ENCODE measurements at places on chromosomes 5 and 9. TPM values are rescaled to one million over a fixed set of nuclear protein-coding genes. Genes with fewer than 3 reads are reported as not detected.

The SNX30 gene
- 7.2 TPM for total RNA-seq

DNA sequence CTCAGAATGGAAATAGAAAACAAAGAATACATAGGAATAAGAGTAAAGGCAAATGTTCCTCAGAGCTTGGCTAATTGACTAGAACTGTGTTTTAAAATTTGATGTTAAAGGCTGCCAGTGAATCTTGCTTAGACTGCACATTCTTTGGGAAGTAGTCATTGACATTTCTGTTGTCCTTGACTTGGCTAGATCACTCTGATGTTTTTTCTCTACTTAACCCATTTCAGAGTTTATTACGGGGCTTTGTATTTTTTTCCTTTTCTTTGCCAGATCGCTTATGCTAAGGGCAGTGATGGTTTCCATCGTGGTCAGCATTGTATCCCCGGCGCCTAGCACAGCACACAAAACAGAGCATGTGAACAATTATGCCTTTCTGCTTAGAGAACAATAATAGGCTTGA lies 1126.7 kb upstream of the CDH9 start:
- no peak for ATAC-seq

GRCh38 chr9:34715639-34716215 lies 5.8 kb upstream of the CCL21 start:
- no peak for ATAC-seq

The FOXD4L6 gene
- not detected for total RNA-seq

DNA sequence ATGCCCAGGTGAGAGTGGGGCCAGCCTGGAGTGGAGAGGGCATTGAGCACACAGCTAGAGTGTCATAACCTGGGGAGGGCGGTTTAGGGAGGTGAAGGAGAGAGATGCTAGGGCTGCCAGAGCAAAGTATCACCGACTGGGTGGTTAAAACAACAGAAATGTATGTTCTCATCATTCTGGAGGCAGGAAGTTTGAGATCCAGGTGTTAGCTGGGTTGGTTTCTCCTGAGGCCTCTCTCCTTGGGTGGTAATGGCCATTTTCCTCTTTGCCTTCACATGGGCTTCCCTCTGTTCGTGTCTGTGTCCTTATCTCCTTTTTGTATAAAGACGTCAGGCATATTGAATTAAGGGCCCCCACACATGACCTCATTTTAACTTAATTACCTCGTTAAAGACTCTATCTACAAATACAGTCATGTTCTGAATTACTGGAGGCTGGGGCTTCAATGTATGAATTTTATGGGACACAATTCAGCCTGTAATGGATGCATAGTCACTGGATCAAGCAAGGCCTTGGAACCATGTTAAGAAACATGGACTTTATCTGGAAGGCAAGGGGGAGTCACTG lies 118.6 kb upstream of the IL12B start:
- ATAC-seq, result no peak

GRCh38 chr5:20359377-20359776 lies 371.4 kb upstream of the CDH18 start:
- no peak for ATAC-seq

The ASPN gene
- not detected for total RNA-seq

DNA sequence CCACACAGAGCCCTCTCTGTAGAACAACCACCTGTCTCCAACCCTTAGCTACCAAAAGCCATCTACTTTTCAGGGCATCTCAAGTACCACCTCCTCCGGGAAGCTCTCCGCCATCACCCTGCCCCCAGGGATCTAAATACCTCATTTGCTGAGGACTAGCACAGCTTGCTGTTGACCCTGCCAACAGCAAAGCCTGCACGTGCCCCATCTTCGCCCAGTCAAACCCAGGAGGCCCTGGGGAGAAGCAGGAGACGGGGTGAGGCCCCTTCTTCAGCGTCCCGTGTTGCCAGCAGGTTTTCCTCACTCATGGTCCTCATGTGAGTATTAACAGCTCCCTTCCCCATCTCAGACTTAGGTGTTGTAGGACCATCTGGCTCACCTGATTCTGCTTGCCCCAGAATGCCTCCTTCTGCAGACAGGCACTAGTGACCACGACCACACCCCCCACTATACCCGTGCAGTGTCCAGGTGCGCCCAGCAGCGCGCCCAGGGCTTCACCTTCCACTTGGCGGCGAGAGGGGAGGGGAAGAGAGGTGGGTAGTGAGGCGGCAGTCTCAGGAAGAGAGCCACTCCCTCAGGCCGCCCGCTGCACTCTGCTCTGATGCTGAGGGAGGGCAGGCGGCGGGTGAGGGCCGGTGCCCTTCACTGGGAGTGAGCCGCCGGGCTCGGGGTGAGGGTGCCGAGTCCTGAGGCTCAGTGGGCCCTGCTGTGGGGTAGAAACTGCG lies 11.1 kb downstream of the VAV2 start:
- ATAC-seq, result no peak

GRCh38 chr9:37157726-37158377 lies 37.5 kb downstream of the ZCCHC7 start:
- no peak for ATAC-seq

The CDX1 gene
- total RNA-seq, result not detected

The BTNL8 gene
- not detected for total RNA-seq

- ATAC-seq, result no peak
Observed at GRCh38 chr5:141427783-141428426, 2.4 kb upstream of the PCDHGA12 start.

DNA sequence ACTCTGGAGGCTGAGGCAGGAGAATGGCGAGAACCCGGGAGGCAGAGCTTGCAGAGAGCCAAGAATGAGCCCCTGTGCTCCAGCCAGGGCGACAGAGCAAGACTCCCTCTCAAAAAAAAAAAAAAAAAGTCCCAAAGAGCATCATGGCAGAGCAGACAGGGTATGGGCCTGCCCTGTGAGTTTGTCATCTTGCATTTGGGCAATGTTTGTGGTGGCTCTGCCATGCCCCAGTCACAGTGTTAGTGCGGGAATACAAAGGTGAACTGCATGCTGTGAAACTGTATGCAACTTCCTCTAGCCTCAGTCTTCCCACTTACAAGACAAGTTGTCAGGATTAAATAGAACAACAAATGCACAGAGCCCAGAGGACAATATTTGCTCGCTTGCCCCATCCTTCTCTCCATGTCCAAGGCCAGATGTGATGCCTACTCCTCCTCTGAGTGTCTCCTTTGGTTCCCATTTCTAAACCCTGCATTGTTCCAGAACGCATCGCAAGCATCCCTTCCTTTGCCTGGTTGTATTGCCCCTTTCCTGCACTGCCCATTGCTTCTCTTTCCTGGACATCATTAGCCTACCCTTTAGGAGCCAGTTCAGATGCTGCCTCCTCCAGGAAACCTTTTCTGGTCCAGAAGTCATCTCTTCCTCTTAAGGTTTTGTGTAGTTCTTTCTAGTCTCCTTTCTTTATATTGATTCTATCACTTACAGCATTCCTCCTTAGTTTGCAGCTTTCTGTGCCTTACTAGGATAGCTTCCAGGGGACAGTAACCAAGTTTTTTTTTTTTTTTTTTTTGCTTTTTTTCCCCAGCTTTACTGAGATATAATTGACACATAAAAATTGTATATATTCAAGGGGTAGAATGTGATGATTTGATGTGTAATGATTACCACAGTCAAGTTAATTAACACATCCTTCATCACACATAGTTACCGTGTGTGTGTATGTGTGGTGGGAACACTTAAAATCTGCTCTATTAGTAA lies 69.0 kb upstream of the TNFAIP8 start:
- peak; percentile 39 for ATAC-seq

The ANKRD34B gene
- total RNA-seq, result not detected

The CATSPER3 gene
- 0.50 TPM for total RNA-seq

DNA sequence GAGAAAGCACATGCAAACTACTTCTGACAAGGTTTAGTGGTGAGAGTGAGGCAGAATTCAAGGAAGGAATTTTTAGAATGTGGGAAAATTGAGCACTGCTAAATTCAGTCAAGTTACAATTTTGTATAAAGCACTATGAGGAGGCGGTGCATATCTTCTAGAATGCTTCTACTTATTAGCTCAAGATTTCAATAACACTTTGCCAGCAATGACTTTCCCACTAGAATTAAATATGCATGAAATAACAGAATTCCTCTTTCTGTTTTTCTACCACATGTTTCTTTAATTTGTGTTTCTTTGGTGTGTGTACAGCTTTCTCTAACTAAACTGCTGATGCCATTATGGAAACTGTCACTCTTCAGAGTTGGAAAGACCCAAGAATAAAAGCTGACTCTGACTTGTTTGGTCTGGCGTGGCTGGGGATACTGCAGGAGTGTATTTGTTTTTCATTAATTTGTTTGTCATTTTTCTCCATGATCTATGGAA lies 163.5 kb downstream of the ARSB start:
- ATAC-seq, result no peak

The INSYN2B gene
- not detected for total RNA-seq

DNA sequence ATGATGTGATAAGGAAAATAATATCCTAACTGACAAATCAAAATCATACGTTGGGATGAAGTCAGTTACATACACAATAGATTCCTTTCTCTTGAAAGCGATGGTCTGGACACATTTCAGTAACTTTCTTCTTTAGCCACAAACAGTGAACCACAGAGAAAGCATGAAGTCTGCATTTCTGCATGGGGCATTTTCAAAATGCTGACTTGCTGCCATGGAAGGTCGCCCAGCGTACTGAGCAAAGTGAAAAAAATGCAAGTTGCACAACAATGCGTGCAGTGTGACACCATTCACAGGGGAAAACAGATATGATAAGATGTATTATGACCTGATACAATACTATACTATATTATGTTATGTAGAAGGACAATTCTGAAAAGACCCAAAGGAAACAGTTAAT lies 146.3 kb downstream of the SNX18 start:
- ATAC-seq, result no peak

- peak; percentile 71 for ATAC-seq
Observed at GRCh38 chr9:19156026-19156474, 28.8 kb upstream of the PLIN2 start.

DNA sequence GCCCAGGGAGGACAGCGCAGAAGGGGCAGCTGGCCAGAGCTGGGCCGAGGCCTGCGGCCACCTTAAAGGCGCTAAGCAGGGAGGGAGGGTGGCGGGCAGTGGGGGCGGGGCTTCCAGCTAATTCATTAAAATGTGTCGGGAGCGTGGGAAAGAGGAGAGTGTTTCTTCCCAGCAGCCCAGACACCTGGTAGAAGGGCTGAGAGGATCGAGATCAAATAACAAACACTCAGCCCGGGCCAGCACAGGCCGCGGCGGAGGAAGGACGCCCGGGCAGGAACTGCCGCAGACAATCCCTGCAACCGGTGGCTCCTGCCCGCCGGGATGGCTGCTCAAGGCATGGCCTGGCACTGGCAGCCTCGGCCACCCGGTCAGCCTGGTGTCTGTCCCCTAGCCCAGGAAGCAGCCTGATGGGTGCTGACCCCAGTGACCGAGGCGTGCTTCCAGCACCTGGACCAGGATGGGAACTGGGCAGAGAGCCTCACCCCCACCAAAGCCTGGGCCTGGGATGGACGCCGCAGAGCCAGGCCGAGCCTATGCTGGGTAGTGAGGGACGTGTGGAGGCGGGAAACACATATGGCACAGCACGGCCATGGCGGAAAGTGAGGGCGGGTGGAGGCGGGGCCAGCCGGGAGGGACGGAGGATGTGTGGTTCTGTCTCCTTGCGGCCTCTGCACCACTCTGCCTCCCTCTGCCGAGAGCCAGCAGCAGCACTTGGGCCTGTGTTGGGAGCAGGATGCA lies 3.2 kb upstream of the NRARP start:
- ATAC-seq, result peak; percentile 63

- no peak for ATAC-seq
Observed at GRCh38 chr9:89464300-89464901, 33.5 kb downstream of the SEMA4D start.

- ATAC-seq, result no peak
Observed at GRCh38 chr9:134764473-134765269, 115.9 kb upstream of the FCN2 start.

DNA sequence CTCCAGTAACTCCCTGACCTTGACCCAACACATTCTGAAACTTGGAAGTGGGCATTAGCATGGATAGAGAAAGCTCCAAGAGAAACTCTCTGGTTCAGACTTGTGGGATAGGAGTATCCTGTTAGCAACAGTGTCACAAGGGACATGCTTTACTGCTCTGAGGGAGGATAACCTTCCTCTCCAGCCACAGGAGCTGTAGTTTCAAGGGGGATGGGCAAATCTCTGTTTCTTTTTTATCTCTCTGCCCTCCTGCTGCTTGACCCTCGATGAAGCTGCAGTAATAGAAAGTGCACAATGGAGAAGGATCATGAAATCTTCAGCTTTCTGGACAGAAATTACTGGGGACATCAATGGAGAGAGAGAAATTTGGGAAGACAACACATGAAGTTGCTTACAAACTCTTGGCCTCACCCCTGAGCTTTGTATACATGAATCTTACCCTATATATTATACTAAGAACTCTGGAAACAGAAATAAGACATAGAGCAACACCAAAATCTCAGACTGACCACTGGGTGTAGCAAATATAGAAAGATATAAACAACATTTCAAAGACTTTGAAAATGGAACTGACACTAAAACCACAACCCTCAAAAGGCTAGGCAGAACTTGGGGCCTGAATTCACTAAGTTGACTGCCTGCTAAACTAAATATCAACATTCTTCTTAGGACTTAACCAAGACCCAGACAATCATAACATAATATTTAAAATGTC lies 471.0 kb upstream of the MEF2C start:
- no peak for ATAC-seq

The NDOR1 gene
- total RNA-seq, result 20.5 TPM

Measured in activated T-helper 17 cell treated with anti-CD3 and anti-CD28 coated beads, Interleukin-2, amount 50 U/mL, for 72 hours (primary cell).